Motor neuron (in vitro differentiated cells): ENCODE measurements at places on chromosomes 1 and 21. TPM values are rescaled to one million over a fixed set of nuclear protein-coding genes. Genes with fewer than 3 reads are reported as not detected.

DNA sequence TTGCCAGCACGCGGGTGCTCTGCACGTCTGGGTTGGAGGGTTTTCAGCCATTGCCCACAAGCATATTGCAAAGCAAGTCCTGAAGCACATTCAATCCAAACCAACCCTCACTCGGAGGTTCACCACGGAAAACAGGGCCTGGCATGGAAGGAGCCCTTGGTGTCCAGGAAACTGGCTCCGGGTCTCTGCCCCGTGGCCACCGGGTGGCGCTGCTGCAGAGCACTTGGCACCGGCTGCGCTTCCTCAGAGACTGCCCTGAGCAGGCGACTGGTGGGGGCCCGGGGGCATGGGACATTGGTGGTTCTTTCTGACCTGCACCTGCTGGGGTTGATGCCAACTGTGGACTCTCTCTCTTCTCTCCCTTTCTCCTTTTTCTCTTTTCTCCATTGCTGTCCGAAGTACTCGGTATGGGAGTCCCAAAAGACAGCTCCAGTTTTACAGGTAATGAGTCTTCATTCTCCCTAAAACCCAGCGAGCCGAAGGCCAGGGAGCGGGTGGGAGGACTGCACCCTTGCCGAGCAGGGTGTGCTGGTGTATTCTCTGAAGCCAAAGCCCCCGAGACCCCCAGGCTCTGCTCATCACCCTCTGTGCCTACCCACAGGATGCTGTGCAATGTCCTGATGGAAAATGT is 4.1 kb upstream of the KCNAB2 start:
- ATAC-seq: no peak

- ATAC-seq: no peak
Measured at GRCh38 chr1:228094432-228095016, 8.6 kb downstream of the C1orf35 start.

GRCh38 chr1:103106426-103107341 is 1.6 kb downstream of the COL11A1 start:
- ATAC-seq: peak; percentile 84

OR10J1 gene
- 0.31 TPM in 1 of 2 replicates, not detected in the other for total RNA-seq

TCEA3 gene
- 3.2 and 3.8 TPM in 2 replicates for total RNA-seq

DNMT3L gene
- total RNA-seq: not detected in 2 replicates
